LHCN-M2 (cell line): ENCODE measurements at places on chromosomes 3 and 15. TPM values are rescaled to one million over a fixed set of nuclear protein-coding genes. Genes with fewer than 3 reads are reported as not detected.

GRCh38 chr15:29589416-29589815 lies 232.9 kb downstream of the TJP1 start:
- DNase-seq = no peak

GRCh38 chr15:69410248-69410874 lies 3.8 kb upstream of the KIF23 start:
- DNase-seq = peak; percentile 78

Gene GOLGA6L22
- not detected in 2 replicates for total RNA-seq

Gene NUP210
- not detected in 2 replicates for total RNA-seq

DNA sequence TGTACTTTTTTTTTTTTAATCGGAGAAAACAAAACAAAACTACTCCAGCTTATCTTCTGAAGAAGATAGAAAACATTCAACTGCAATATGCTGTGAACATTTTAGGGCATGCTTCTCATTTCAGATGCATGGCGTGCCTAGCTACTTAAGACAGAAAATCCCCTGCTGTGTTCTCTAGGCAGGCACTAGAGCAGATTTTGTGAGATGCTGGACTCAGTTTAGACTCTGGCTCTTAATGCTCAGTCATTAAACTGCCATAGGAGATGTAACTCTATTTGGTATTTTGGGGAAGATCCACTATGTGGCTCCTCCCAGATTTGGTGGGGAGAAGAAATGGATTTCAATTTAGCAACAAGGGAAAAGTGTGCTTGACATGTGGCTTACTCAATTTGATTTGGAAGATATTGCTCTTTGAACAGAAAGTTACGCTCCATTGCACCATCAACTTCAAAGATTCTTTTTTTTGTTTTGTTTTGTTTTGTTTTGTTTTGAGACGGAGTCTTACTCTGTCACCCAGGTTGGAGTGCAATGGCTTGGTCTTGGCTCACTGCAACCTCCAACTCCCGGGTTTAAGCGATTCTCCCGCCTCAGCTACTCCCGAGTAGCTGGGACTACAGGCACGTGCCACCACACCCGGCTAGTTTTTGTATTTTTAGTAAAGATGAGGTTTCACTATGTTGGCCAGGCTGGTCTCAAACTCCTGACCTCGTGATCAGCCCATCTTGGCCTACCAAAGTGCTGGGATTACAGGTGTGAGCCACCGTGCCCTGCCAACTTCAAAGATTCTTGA lies 62.0 kb upstream of the LEKR1 start:
- no peak for DNase-seq

Gene ITGA11
- 14.6 and 22.0 TPM in 2 replicates for total RNA-seq

Gene PLSCR4
- total RNA-seq = 3.1 and 4.1 TPM in 2 replicates

- DNase-seq = peak; percentile 72
Measured at GRCh38 chr15:69090197-69090948, 70.1 kb upstream of the GLCE start.

- DNase-seq = no peak
Measured at GRCh38 chr3:16534640-16535262, 21.3 kb upstream of the RFTN1 start.

- no peak for DNase-seq
Measured at GRCh38 chr15:89387140-89387903, 52.7 kb upstream of the POLG start.

GRCh38 chr3:2516762-2517441 lies 418.2 kb downstream of the CNTN4 start:
- no peak for DNase-seq

GRCh38 chr3:183008303-183008702 lies 28.0 kb upstream of the DCUN1D1 start:
- DNase-seq = no peak

DNA sequence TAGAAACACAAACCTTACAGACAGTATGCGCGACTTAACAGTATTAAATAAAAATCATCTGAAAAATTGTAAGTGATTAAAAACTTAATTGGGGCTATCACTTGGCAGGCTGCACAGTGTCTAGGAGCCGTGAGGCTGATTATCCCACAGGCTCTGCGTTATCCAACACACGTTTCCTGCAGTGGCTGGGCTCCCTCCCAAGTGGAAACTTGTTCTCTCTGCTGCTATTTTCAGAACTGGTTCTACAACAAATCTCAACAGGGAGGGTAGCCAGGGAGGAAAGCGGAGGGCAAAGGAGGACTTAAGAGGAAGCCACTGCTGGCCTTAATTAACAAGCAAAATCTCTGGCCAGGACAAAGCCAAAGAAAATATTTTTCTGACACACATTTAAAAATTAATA lies 555.2 kb downstream of the MAGI1 start:
- DNase-seq = no peak

- DNase-seq = no peak
Measured at GRCh38 chr3:78268716-78269668, 1229.1 kb downstream of the ROBO2 start.

- DNase-seq = no peak
Measured at GRCh38 chr15:78567531-78567930, 2.2 kb downstream of the CHRNA5 start.

- no peak for DNase-seq
Measured at GRCh38 chr15:49843725-49844124, 222.9 kb downstream of the DTWD1 start.

DNA sequence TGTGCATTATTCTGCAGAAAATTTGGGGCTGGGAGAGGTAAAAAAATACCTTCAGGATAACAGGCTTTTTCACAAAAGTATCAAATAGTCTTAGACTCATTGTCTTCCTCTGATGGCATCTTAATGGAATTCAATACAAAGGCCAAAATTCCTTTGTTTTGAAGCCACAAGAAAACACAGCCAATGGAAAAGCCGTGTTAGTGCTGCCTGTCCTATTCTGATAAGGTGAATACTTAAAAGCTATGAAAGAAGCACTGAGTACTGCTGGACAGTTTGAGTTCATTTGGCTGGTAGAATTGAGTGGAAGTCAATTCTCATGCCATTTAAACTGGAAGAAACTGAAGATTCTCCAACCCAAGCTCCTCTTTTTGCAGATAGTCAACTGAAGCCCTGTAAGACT lies 395.3 kb upstream of the TPRG1 start:
- peak; percentile 66 for DNase-seq

Gene FBXO40
- total RNA-seq = not detected in 2 replicates

GRCh38 chr15:47929138-47929803 lies 191.5 kb upstream of the SLC24A5 start:
- DNase-seq = no peak

Gene FANCD2OS
- not detected in 2 replicates for total RNA-seq

Gene CDCP1
- total RNA-seq = 19.6 and 23.0 TPM in 2 replicates

DNA sequence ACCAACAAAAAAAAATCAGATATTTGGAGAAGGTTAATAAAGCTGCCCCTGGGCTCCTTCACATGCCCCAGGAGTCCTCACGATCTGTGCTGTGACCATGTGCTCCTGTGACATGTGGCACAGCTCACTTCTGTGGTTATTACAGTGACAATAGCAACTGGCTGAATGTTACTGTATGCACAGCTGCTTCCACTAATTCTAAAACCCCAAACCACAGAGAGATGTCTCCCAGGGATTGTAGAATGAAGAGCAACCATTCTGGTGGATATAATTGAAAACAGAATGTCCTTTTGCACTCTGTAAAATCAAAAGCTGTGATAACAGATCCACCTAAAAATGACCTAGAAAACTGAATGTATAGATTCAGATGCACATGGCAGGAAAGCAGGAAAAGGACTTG lies 489.2 kb upstream of the CNTN4 start:
- DNase-seq = no peak

Gene CIB2
- total RNA-seq = 1.4 and 1.8 TPM in 2 replicates

- no peak for DNase-seq
Measured at GRCh38 chr3:100128565-100128964, 14.3 kb upstream of the FILIP1L start.

DNA sequence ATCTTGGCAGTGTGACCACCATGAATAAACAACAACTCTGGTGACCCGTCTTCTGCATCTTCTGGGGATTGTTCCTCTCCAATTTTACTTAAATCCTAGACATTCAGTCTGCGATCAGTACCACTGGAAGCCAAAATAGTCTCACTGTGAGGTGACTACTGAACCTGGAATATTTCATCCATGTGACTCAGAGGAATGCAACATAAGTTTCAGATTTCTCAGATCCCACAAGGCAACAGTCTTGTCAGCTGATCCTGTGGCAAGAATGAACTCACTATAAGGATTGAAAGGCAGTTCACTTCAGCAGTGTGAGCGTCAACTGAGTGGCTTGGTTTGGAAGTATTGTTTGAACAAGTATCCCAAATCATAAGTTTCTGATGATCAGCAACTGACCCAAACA lies 13.2 kb downstream of the NSUN3 start:
- peak; percentile 67 for DNase-seq

Gene CLSTN2
- total RNA-seq = 0.13 and 0.17 TPM in 2 replicates

DNA sequence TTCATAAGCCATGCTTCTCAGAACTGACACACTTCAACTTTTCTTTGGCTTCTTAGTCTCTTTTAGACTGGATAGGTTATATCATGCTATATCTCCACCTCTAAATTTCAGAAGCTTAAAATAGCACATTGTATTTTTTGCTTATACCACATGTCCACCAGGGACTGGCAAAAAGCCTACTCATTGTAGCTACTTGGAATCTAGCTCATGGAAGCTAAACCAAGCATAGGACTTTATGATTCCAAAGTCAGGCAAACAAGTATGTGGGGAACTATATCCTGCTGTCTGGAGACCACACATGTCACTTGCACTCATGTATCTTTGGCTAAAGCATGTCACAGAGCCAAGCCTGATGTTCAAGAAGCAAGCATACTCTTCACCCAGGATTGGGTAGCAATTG lies 245.0 kb upstream of the RASGRP1 start:
- no peak for DNase-seq

DNA sequence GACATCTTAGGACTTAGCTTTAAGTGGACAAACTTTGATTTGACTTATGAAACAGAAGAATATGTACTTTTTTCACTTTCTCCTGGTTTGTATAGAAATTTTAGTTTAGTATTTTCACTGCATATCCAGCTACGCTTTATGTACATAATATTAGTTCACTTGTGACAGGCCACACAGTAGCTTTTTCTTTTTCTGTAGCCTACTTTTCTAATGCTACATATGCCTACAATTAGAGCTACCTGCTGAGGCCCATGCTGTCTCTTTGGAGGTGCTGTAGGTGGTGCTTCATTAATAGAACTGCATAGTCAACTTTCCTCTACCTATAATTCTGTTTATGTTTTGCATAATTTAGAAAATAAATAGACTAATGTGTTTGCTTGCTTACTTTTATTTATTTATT lies 191.6 kb downstream of the NLGN1 start:
- DNase-seq = no peak

DNA sequence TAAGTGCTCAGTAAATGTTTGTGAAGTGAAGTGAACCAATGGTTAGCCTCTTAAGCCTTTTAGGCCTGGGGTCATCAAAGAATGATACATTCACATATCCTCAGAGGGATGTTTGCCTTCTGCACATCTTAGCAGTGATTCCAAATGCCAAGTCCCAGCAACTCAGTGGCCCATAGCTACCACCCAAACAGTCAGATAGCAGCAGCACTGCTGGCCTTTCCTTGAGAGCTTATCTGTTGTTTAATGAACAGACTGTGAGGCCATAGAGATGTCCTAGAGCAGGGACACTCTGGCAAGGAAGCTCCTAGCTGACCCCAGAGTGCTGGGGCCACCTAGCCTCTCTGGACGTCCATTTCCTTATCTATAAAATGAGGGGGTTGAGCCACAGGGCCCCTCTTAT lies 86.8 kb downstream of the CYP19A1 start:
- no peak for DNase-seq

GRCh38 chr15:74541494-74542165 lies 610 bp downstream of the ARID3B start:
- DNase-seq = peak; percentile 32

GRCh38 chr3:13125092-13126015 lies 52.1 kb upstream of the IQSEC1 start:
- no peak for DNase-seq

DNA sequence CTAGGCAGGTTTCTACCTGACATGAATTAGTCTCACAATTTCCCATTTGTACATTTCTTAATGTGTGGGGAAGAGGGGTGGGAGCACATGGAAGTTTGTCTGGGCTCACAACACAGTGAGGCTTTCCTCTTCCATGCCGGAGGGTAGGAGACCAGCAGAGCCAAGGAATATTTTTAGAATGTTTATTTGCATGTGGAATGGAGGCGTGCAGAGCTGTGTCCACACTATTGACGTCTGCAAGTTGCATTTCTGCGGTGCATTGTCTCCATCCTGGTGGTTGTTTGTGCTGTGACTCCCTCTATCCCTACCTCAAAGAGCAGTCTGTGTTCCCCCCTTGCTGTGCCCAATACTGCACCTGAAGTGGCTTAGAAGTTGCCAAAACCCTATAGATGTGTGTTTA lies 103.1 kb upstream of the LRTM1 start:
- no peak for DNase-seq

Gene PCLAF
- total RNA-seq = 87.3 and 126 TPM in 2 replicates

Gene PBRM1
- total RNA-seq = 58.0 and 65.4 TPM in 2 replicates

Gene ZPLD1
- total RNA-seq = 1.1 and 1.2 TPM in 2 replicates

Gene CMTM7
- 11.3 and 12.4 TPM in 2 replicates for total RNA-seq

Gene ALDH1A2
- 0.46 and 0.77 TPM in 2 replicates for total RNA-seq

Gene MCTP2
- 0.13 TPM in 1 of 2 replicates, not detected in the other for total RNA-seq
